ENCODE measurements at places on chromosomes 1 and 21.
A peak's percentile ranks its signal among the peaks of the same experiment; 100 is the strongest.

DNA sequence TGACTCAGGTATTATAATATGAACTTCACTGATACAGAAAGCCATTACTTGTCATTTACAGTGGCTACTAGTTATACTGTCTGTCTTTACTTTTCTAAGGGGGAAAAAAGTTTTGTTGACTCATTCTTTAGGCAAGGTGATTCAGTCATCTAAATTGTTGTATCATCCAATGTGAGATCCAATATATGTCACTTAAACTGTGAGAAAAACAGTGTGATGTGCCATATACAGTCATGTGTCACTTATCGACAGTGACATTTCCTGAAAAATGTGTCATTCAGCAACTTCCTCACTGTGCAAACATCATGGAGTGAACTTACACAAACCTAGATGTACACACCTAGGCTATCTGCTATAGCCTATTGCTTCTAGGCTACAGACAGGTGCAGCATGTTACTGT lies 57.6 kb downstream of the KCNK2 start:
- DNase-seq, result no peak

DNA sequence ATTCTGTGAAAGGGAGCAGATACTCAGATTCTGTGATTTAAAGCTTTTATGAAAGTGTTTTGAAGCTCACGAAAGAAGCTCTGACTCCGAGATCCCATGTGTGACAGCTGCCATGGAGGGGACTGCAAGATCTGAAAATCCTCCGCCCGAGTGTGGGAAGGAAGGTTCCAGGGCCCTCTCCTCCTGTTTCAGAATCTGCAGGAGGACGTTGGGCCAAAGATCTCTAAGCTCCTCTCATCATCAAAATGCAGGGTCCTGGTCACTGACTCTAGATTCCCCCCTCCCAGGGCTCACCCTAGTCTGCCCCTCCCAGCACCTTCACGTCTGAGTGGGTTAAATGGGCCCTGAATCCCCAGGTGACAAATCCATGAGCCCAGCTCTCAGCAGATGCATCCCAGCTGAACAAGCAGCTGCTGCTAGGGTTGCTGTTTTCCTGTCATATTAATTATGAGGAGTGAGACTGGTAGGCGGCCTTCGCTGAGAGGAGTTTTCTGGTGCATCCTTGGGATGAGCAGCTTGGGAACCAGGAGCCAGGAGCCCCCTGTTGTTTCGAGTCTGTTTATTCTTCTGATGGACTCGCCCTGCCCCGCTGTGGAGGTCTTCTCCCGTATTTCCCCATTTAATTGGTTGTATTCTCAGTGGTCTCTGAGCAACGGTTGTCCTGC lies 402.0 kb downstream of the MATN1 start:
- no peak for DNase-seq

GRCh38 chr1:55443175-55443915 lies 228.2 kb upstream of the USP24 start:
- peak; percentile 65 for DNase-seq

DNA sequence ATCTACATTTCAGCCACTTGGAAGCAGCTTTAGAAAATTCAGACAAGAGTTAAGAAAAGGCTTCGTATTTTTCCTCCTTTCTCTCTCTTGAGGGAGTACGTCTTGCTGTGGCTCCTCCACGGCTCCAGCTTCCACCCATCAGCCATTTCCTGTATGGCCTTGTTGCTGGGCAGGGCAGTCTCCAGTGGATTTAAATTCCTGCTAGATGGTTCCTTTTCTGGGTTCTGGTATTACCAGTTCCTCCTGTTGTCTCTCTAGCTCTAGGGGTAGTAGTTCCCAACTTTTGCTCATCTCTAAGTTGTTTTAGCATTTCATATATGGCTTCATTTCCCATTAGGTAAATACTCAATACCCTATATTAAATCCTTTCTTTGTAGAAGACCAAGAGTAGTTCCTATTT lies 1098.3 kb downstream of the ADGRL2 start:
- DNase-seq, result no peak

DNA sequence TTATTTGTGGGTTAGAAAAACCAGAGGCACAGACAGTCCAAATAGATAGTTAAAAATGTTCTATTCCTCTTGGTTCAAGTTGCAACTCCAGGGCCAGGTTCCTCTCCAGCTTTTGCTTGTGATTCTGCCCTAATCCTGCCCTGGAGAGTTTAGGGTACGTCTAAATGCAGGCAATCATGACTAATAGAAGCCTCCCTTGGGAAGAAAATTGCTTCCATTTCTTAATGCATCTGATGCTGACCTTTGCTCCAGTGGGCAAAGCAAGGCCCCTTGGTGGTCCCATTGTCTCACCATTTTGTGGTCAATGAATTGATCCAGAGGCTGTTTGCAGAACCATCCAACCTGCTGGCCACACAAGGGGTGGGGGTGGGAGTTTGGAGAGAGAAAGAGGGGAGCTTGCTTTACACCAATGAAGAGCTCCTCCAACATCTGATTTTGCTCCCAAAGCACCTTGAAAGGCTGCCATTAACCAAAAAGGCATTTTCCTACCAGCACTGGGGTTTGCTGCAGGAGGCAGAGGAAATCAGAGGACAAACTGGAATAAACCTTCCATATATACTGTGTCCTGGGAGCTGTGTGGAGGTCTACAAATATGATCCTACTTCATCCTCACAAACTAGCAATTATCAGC lies 31.3 kb downstream of the C8B start:
- no peak for DNase-seq

- no peak for DNase-seq
These were observed 119.4 kb upstream of the PRMT6 start for GRCh38 chr1:106937104-106937503.

GRCh38 chr1:89620664-89621063 lies 12.3 kb upstream of the LRRC8C start:
- no peak for DNase-seq

GRCh38 chr1:232951605-232952004 lies 1.2 kb downstream of the NTPCR start:
- no peak for DNase-seq

DNA sequence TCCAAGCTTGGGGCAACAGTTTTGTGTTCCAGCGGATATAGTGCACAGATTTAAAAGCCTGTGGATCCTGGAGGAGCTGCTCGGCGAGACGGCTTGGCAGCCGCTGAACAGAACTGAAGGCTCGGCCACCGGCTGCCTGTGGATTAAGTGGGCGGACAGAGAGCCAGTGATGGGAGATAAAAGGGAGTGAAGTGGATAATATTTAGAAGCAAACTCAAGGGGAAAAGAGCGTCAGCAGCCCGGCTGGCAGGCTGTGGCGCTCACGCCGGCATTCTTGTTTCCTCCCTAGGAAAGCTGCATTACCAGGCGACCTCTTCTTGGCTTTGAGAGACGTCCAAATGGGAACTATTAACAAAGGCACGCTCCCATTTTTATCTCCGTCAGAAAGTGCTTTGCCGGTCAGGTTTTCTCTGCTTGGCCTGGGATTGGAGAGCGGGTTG lies 10.4 kb downstream of the TRABD2B start:
- peak; percentile 71 for DNase-seq

DNA sequence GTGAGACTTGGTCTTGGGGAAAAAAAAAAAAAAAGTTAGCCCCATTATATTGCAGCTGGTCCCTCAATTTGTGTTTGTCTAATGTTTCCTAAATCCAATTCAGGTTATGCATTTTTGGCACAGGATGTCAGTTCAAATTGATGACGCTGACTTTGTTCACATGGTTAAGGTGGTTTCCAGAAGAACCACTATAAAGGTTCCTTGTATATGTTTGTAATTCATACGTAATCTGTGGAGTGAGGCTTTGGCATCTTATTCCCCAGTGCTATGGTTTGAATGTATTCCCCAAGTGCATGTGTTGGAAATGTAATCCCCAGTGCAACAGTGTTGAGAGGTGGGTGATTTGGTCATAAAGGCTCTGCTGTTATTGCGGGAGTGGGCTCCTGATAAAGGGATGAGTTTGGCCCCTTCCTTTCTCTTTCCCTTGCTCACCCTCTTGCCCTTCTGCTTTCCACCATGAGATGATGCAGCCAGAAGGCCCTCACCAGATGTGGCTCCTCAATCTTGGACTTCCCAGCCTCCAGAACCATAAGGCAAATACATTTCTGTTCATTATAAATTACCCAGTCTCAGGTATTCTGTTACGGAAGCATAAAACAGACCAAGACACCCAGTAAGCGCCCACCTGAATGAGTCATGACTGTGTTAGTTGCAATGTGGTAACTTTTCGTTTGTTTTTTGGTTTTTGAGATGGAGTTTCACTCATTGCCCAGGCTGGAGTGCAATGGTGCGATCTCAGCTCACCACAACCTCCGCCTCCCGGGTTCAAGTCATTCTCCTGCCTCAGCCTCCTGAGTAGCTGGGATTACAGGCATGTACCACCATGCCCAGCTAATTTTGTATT lies 19.5 kb upstream of the HLCS start:
- no peak for DNase-seq

DNA sequence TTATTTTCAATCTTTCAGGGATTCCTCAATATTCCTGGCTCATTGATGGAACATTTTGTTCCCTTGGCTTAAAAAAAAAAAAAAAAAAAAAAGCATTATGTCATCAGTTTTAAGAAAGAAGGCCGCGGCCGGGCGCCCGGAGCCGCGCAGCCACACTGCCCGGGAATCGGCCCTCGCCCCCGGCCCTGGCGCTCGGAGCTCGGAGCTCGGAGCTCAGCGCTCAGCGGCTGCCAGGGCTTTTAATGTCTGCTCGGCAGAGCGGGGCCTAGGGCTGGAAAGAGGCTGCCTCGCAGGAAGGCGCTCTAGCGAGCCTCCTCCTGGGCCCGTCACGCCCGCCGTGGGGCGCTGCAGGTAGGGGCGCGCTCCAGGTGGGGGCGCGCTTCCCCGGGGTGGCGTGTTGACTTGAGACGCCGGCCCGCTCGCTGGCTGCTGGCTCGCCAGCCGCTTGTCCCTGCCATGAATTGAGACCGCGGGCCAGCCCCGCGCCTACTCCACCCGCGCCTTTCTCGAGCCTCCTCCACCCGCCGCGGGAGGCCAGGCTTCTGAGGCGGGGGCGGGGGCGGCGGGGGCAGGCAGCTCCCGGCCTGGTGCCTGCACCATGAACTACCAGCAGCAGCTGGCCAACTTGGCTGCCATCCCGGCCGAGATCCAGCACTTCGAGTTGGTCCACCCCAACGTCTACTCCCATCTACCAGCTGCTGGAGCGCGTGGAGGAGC lies 5.4 kb upstream of the TDRD5 start:
- peak; percentile 61 for DNase-seq

DNA sequence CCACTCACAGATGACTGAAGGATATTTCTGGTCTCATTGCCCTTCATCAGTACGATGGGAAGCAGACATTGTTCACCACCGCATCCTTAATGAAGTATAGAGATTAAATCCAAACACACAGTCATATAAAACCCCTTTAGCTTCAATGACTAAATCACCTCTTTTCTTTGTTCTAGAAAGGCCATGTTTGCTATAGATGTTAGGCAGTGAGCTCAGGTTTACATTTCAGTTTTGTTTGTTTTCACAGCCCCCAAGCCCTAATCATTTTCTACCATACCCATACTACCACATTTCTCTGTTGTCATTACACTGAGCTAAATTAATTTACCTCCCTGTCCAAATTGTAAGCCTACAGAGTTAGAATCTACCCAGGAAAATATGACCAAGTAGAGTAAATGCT lies 385.1 kb downstream of the NTNG1 start:
- no peak for DNase-seq

DNA sequence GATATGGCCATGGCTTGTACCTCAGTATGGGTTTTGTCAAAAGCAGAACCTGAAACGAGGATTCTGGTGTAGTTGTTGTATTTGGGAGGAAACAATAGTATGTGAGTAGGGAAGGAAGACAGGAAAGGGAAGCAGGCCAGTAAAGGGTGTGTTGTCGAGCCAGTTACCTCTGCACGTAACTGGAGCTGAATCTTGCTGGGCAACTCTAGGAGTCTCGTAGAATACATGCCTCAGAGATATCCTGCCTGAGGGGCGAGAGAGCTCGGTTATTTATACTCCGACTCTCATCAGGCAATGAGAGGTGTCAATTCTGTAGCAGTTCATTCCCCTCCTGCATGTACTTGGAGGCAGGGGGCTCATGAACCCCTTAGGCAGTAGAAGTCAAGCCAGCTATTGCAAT lies 45.9 kb upstream of the KIF26B start:
- no peak for DNase-seq

DNA sequence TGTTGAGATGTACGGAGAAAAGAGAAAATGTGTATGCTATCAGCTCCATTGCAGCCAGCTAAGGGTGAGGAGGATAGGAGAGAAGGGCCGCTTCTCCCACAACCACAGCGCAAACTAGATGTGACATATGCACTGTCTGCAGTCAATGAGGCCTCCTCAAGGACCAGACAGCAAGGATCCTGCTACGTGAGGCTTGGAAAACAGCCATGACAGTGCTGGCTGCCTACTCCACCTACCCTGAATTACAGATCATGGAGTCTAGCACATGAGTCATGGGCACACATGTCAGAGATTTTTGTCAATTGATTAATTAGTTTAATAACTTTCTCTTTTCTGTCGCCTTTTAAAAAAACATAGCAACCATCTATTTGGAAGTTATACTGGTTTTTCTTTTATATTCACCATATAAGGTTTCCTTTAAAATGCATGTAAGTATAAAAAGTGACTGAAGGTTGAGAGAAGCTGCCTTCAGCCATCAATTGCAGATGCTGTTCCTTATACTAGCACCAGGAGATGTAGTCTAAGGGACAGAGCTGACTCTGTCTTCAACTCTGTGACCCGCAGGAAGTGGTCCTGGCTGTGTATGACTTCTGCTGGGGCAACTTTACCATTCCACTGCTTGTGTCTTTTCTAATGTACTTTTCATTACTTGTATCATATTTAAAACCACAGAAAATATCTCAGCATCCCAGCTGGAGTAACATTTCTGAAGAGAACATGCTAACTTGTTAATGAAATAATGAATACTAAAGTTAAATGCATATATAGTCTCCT lies 3.1 kb downstream of the VPS26C start:
- no peak for DNase-seq

DNA sequence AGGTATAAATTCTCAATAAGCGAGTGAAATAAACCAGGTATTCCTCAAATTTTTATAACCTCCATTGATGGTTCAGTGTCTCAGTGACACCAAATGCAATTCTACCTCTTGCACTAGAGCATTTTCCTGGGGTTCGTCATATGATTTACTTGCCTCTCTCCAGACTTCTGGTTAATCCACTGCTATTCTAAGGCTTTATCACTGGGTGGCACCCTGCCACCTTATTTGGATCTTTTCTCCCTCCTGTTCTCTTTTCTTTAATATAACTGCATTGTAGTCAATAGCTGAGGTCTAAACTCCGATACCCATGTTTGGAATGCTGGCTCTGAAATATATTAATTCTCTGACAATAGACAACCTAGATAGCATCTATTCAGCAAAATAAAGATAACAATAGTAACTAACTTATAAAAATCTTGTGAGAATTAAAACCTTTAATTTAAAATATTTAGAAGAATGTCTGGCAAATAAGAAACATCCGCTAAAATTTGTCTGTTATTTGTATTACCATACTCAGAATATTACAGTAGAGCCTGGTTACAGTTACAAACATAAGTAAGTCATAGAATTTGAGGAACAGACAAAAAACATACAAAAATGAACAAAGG lies 436.4 kb downstream of the PLA2G4A start:
- no peak for DNase-seq

GRCh38 chr1:211901945-211902344 lies 71.4 kb upstream of the LPGAT1 start:
- no peak for DNase-seq

- no peak for DNase-seq
These were observed 53.7 kb downstream of the SLX9 start for GRCh38 chr21:44993321-44994046.

- DNase-seq, result no peak
These were observed 62.1 kb downstream of the CD46 start for GRCh38 chr1:207813946-207814345.

Data from heart left ventricle (tissue), 16 donors.